ENCODE measurements at places on chromosomes 7 and 10. TPM values are rescaled to one million over a fixed set of nuclear protein-coding genes. Genes with fewer than 3 reads are reported as not detected.
A peak's percentile ranks its signal among the peaks of the same experiment; 100 is the strongest.

Gene KIN
- total RNA-seq: 12.9 TPM

Gene PKD2L1
- not detected for total RNA-seq

DNA sequence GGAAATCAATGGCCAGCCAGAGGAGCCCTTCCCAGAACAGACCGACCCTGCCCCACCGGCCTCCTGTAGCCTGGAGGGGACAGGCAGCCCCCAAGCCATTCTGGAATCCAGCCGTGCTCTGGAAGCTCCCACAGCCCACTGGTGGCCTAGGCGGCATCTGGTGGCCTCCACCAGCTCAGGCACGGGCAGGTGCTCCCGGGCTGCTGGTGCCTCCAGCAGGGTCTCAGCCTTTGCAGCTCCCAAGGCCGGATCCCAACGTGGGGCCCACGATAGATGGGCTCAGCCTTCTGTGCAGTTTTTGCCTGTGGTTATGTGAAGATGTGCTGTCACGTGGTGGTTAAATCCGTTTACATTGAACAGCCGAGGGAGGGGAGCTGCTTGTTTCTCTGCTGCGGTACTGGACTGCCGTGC lies 44.4 kb downstream of the JAKMIP3 start:
- H3K27me3 ChIP-seq: no peaks in the 10 kb centered on the region
- DNase-seq: no peak
- no peak overlapping the region for H3K27ac ChIP-seq
- no peaks in the 10 kb centered on the region for H3K4me1 ChIP-seq

DNA sequence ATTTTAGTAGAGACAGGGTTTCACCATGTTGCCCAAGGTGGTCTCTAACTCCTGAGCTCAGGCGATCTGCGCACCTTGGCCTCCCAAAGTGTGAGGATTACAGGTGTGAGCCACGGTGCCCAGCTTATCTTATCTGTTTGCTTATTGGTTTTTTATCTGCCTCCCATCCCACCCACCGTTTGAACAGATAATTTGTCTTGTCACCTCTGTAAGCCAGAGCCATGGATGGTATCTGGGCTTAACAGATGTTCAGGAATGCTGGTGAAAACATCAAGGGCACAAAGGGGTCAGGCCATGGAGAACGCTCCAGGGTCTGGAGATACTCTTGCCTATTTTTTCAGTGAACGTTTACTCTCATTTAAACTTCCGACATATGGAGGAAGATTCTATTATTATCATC lies 12.0 kb upstream of the NDST2 start:
- H3K4me3 ChIP-seq: no peak overlapping the region
- DNase-seq: no peak
- peaks cover 3% of the 10 kb centered on the region for H3K4me1 ChIP-seq

DNA sequence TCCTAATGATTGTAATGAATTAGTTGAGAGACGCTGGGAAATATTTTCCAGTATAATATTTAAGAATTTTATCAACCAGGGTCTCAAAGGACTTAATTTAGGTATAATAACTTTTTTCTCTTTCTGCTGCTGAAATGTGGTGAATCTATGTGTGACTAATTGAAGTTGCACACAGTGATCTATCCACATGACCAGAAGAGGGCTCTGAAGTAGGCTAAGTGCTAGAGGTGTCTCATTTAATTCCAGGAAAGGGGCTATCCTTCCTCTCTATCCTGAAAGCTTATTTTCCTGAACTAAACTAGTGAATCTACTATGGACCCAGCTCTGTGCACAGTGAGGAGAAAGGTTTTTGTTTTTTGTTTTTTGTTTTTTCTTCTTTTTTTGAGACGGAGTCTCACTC lies 294.4 kb upstream of the MYO3A start:
- DNase-seq: no peak

- no peaks in the 10 kb centered on the region for H3K36me3 ChIP-seq
- peaks cover 6% of the 10 kb centered on the region for H3K27me3 ChIP-seq
- H3K4me1 ChIP-seq: peaks cover 47% of the 10 kb centered on the region
- peak overlapping the region; percentile 85 for H3K4me3 ChIP-seq
Observed at GRCh38 chr7:156895024-156895780, 2.2 kb upstream of the LMBR1 start.

DNA sequence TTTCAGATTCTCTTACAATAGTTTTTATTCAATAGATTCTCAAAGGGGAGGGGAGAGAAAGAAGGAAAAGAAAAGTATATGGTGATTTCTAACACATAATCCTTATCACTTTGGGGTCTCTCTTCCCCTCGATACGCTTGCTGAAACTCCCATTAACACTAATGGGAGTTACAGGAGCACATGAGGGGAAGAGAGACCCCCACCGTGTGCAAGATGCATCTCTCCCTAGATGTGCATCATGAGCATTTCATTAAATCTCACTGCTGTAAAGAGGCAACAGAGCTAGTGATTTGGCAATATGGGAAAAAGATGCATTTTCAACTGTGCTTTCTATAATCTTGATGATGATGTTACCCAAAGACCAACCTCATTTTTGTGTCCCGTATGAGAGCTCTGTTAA lies 177.4 kb downstream of the SKAP2 start:
- H3K27me3 ChIP-seq: peaks cover 45% of the 10 kb centered on the region
- no peak for DNase-seq
- H3K36me3 ChIP-seq: no peaks in the 10 kb centered on the region
- no peak overlapping the region for H3K27ac ChIP-seq
- peaks cover 3% of the 10 kb centered on the region for H3K4me1 ChIP-seq

DNA sequence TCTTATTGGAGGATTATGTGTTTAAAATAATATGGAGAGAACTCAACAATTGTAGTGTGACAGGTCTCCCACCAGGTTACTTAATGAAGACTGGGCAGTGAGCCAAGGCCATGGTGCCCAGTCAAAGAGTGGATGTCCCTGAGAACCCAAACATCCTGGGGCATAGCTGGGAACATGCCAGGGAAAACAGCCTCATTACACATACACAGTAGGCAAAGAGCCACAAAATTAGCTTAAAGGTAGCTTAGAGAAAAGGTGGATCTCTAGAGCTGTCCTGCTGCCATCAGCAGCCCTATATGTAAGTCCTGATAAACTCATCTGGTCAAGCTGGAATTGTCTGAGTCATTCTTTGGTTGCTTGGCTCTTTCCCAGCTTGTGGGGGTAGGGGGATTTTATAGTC lies 287.8 kb downstream of the PHF14 start:
- H3K4me3 ChIP-seq: no peak overlapping the region
- H3K27ac ChIP-seq: no peak overlapping the region
- no peaks in the 10 kb centered on the region for H3K36me3 ChIP-seq
- H3K27me3 ChIP-seq: no peaks in the 10 kb centered on the region
- DNase-seq: no peak

All from activated CD4-positive, alpha-beta T cell treated with anti-CD3 and anti-CD28 coated beads, Interleukin-2, amount 10 ng/mL, durations not matched to agents 7 days and 5 days (primary cell).